ENCODE measurements at places on chromosomes 1 and 21.

- DNase-seq, result no peak
Observed at GRCh38 chr1:244659694-244660093, 6.8 kb downstream of the DESI2 start.

GRCh38 chr1:209853676-209854075 lies 25.9 kb downstream of the UTP25 start:
- no peak for DNase-seq

DNA sequence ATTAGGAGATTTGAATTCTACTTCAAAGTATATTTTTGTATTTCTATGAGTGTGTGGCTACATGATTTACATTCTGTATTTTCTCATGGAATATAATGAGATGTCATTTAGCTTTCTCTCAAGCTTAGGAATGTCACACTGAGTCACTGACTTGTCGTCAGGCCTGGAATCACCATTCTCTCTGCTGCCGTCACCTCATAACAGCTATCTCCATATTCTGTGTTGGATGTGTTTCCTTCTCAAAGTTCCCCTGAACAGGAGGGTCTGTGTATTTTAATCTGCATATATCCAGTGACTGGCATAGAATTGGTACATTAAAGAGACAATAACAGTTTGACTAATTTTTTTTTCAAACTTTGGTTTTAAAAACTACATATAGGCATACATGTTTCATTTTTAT lies 35.9 kb downstream of the LYPLAL1 start:
- DNase-seq, result no peak

- no peak for DNase-seq
Observed at GRCh38 chr1:109253803-109254620, 4.7 kb downstream of the CELSR2 start.

DNA sequence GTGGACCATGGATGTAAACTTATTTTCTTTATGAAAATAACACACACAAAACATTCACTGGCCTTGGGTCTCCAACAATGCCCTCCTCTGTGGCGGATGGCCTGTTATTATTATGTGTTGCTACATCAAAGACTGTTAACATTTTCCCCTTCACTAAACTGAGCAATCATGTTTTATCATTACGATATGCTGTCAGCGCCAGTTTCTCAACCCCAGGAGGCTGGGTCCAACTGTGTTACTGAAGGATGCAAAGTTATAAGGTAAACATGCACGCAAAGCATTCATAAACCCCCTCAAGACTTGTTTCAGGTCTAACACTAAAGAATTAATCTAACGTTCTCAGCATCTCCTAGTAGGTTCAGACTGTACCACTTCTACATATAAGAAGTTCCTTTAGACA lies 6.0 kb upstream of the DUSP10 start:
- DNase-seq, result no peak

DNA sequence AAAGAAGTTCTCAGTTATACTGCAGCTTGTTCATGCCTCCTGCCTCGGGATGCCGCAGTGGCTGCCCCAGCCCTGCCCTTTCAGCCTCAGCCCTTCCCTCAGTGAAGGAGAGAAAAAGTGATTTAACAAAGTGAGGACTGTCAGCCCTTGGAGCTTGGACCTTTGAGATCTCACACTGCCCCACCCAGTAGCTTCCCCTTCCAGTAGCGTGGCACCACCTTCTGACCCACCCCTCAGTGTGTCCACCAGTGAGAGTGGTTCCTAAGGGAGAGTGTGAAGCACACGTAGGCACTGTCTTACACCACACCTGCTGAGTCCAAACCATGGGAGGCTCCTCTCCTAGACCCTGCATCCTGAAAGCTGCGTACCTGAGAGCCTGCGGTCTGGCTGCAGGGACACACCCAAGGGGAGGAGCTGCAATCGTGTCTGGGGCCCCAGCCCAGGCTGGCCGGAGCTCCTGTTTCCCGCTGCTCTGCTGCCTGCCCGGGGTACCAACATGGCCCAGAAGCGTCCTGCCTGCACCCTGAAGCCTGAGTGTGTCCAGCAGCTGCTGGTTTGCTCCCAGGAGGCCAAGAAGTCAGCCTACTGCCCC lies at the start of gene CDA:
CDA (plus strand) TSS at position 464 of the 592 bp plus-strand sequence; CDS start at position 497, 33 bp downstream.
- DNase-seq, result no peak

DNA sequence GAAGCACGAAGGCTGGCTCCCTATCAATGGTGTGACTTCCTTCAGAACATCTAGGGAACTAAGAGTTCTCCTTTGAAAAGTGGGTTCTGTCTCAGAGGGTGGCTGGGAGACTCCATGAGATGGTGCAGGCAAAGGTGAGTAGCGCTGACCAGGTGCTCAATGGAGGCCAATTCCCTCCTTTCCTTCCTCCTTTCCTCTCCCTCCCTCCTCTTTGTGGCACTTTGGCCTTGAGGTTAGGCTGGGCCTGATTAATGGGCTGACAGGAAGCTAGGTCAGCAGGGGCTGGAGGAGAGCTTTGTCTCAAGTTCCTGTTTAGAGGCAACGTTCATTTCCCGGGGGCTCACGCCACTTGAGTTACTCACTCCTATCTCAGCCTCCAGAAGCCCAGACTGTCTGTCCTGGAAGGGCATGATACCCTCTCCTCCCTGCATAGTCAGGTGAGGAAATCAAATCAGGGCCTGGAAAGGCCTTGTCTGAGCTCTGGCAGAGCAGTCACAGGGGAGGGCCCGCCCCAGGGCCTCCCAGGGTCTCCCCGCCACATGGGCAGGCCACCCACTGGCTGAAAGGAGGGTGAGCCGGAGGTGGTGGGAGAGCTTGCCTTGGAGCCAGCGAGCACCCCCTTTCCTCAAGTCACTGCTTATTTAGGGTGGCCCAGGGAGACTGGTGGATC lies 58.4 kb upstream of the SSBP3 start:
- DNase-seq, result no peak

DNA sequence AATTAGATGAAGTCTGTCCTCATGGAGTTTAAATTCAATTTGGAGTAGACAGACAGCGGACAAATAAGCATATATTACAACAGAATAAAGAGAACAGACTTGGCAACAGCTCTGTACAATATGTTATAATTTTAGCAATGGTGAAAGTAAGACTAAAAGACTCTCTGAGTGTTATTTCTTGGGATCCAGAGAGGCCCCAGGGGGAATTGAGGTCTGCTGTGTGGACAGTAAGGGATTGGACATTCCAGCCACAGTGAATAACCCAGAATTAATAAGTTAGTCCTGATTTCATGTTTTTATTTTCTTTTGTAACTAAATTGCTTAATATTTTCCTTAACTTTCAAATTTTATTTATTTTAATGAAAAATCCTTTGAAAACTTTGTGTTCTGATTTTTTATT lies 101.7 kb downstream of the PATJ start:
- DNase-seq, result no peak

DNA sequence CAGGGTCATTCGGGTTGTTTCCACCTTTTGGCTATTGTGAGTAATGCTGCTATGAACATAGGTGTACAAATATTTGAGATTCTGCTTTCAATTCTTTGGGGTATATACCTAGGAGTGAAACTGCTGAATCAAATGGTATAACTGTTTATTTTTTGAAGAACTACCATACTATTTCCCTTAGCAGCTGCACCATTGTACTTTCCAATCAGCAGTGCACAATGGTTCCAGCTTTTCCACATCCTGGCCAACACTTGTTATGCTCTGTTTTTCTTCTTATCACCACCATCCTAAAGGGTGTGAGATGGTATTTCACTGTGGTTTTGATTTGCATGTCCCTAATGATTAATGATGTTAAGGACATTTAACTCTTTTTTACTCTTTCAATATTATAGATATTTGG lies 3.6 kb upstream of the ABCA4 start:
- no peak for DNase-seq

- DNase-seq, result no peak
Observed at GRCh38 chr1:65505547-65506300, 85.3 kb downstream of the LEPR start.

- no peak for DNase-seq
Observed at GRCh38 chr1:107682467-107682866, 282.5 kb downstream of the VAV3 start.

GRCh38 chr1:44780583-44781121 lies 5.3 kb downstream of the RPS8 start:
- DNase-seq, result no peak

DNA sequence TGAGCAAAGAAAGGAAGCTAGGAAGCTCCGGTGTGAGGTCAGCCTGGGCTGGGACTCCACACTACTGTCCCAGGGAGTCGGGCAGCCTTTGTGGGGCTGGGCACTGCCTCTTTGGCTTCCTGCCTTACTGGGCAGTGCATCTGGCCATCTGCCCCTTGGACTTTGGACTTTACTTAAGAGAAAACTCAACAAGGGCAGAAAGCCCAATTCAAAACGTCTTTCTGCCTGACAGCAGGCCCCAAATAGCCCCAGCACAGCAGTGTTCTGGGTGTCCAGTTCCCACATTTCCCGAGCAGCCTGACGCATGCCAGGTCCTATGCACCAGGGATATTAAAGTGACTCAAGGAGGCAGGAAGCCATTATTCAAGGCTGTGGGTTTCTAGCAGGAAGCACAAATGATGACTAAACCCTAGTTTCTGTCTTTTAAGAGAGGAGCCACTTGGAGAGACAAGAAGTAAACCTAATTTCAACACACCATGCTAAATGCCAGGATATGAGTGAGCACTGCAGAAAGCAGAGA lies 37.9 kb upstream of the EDEM3 start:
- DNase-seq, result no peak

DNA sequence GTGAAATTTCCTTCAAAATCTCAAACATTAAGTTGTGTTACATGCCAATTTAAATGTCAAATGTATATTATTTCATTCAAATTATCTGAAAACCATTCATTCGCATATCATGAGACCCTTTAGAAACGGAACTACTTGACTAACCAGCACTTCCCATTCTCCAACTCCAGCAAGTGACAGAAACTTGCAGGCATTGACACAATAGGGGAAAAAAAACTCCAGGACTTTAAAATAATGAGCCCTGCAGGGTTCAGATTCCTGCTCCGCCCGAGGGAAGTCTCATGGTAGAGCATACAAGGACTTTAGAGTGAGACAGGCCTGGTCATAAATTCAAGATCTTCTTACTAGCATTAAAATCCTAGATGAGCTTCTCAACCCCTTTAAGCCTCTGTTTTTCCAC lies 138.9 kb downstream of the NR5A2 start:
- DNase-seq, result no peak

- no peak for DNase-seq
Observed at GRCh38 chr21:15208786-15209185, 144.0 kb upstream of the NRIP1 start.

GRCh38 chr1:192866241-192866868 lies 57.5 kb downstream of the RGS2 start:
- no peak for DNase-seq

DNA sequence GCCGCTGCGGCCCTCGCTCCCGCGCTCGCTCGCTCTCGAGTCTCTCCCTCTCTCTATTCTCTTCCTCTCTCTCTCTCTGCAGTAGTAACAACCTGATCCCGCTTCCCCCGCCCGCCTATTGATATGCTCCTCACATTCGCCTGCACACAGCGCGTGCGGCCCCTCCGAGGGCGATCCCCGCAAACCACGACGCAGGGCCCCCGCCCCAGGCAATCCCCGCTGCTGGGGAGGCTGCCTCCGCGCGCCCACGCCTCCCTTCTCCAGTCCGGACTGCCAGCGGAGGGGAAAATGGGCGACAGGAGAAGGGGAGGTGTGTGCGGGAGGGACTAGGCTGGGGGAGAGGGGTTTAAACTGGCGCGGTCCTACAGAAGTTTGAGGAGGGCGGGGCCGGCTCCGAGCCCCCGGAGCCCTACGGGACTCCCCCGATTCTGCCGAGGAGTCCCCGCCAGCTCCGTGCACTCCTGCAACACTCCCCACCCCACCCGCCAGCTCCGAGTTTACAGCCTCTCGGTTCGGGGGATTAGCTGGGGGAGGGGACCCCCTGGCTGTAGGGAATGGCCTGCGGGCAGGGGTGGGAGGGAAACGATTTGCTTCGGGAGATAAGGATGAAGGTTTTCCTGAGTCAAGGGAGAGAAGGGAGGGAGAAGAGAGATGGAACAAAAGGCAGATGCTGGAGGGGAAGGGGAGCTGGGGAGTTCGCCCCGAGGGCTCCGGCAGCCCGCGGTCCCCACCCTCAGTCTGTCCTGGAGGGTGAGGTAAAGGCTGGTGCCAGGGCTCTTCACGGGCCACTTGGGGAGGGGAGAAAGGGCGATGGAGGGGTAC lies 66.6 kb downstream of the SYT2 start:
- no peak for DNase-seq

- no peak for DNase-seq
Observed at GRCh38 chr21:42022091-42022430, 11.9 kb upstream of the ZBTB21 start.

DNA sequence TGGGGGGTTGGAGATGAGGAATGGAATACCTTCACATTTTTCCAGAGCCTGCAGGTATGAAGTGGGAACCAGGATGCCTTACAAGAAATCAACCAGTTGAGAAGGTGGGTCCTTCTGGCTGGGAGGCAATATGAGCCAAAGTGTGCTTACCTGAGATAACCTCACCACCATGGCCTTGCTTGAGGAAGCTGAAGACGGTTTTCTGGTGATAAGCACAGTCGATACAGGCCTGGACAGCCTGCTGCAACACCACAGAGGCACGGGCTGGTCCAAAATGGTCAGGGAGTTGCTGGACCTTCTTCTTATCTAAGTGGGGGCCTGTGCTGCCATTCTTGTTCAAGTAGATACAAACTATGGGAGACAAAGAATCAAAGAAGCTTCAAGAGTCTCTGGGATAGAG lies 27.0 kb upstream of the SLFNL1 start:
- DNase-seq, result no peak

DNA sequence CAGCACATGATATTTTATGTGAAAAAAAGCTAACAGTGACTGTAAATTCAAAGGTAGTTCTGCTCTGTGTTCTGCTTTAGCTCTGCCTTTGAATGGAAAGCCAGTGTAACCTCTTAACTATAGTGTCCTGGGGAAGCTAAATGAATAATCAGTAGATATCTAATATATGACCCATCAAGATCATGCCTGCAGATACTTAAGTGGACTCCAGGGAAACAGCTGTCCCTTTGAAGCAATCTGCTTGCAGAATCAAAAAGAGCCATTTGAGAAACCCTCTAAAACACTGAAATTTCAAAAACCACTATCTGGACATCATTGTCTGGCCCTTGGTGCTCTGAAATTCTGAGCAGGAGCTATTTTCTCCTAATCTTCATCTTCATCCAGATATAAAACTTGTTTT lies 104.2 kb upstream of the ADGRL4 start:
- DNase-seq, result no peak
